ENCODE measurements at places on chromosomes 5 and 9.

GRCh38 chr9:91843623-91844148 lies 106.3 kb downstream of the ROR2 start:
- no peak for DNase-seq

DNA sequence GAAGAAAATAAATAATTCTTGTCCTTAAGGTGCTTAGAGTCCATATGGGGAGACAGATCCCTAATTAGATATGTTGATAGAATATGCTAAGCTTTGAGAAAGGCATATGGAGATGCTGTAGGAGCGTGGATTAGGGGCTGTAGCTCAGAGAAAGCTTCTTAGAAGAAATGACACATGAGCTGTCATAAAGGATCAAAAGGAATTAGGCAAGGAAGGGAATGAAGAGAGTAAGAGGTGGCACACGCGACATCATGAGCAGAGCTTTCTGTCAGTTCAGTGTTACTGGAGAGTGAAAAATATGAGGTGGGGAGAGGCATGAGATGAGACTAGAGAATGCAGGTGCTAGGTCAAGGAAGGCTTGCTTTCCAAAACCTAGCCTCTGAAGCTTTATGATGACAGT lies 118.6 kb downstream of the KIAA0825 start:
- DNase-seq, result no peak

GRCh38 chr9:123070198-123070597 lies 36.7 kb downstream of the GPR21 start:
- no peak for DNase-seq

DNA sequence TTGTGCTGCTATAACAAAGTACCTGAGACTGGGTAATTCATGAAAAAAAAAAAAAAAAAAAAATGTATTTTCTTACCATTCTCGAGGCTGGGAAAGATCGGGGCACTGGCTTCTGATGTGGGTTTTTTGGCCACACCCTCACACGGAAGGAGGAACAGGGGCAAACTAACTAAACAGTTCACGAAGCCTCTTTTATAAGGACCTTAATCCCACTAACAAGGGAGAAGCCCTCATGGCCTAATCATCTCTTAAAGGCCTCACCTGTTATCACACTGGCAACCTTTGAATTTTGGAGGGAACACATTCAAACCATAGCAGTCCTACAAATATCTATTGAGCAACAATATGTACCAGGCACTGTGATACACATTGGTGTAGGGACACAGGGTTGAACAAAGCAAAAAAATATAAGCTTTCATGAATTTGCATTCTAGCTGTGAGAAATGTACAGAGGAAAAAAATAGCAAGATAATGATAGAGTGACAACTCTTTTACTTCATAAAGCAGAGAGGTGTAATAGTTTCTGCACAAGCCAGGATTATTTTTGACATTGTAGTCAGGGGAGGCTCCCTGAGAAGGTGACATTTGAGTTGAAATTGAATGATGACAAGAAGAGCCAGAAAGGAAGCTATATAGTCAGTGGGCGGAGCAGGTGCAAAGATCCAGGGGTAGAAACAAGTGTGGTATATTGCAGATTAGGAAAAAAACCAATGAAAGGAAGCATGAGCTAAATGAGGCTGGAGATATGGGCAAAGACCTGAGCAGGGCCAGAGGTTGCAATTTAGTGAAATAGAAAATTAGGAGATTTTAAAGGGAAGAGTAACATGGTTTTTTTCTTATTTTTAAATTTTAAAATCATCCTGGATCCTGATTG lies 68.1 kb upstream of the GRAMD2B start:
- no peak for DNase-seq
